ENCODE measurements at places on chromosomes 4 and X. TPM values are rescaled to one million over a fixed set of nuclear protein-coding genes. Genes with fewer than 3 reads are reported as not detected.

Gene RHOXF1
- total RNA-seq = 0.29 TPM

Gene NPY5R
- total RNA-seq = not detected

Gene NWD2
- total RNA-seq = not detected

Gene GLRA3
- total RNA-seq = not detected

Gene FAM241A
- total RNA-seq = 2.0 TPM

Gene GALNTL6
- total RNA-seq = not detected

Gene MTCP1
- total RNA-seq = 20.3 TPM

Gene SATL1
- not detected for total RNA-seq

Gene SPRY1
- 17.5 TPM for total RNA-seq

Gene FAM9C
- 0.05 TPM for total RNA-seq

Gene F8A2
- not detected for total RNA-seq

Gene ARMCX4
- total RNA-seq = 2.6 TPM

Gene TMPRSS11F
- total RNA-seq = not detected

Gene SUPT20HL2
- not detected for total RNA-seq

Gene HSD17B11
- 22.2 TPM for total RNA-seq

Gene EPHA5
- total RNA-seq = not detected

Gene FAM53A
- total RNA-seq = 1.9 TPM

Gene DACH2
- not detected for total RNA-seq

Gene TSPAN6
- not detected for total RNA-seq

Gene TASL
- 15.6 TPM for total RNA-seq

Gene CFAP47
- total RNA-seq = not detected

Gene RASSF6
- total RNA-seq = not detected

Gene EXOC1L
- total RNA-seq = not detected

Gene TMEM154
- total RNA-seq = 39.4 TPM

Gene MANBA
- 15.0 TPM for total RNA-seq

Data from T-helper 1 cell treated with Interleukin-12 subunit alpha and Interleukin-12 subunit beta and Interleukin-4 antibody, amounts not matched to agents 30 ng/mL and 1 ng/mL, for 36 hours (primary cell).